ENCODE measurements at places on chromosomes 2 and 18.

GRCh38 chr2:204437408-204437807 lies 107.9 kb upstream of the PARD3B start:
- no peak for DNase-seq

DNA sequence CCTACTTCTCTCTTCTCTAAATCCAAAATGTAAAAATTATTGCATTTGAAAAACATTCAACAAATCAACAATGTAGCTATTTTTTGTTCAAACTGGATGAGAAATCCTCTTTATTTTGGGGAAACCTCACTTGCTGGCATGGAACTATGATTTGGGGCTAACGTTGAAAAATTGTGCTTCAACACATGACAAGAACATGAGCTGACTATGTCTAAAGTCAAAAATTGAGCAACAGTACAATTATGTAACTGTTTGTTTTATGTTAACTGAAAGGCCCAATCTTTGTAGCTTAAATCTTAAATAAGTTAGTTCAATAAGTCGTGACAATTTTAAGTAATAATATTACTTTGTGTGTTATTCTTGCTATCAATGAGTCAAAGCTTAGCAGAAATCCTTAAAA lies 67.3 kb downstream of the TMEFF2 start:
- DNase-seq, result no peak

DNA sequence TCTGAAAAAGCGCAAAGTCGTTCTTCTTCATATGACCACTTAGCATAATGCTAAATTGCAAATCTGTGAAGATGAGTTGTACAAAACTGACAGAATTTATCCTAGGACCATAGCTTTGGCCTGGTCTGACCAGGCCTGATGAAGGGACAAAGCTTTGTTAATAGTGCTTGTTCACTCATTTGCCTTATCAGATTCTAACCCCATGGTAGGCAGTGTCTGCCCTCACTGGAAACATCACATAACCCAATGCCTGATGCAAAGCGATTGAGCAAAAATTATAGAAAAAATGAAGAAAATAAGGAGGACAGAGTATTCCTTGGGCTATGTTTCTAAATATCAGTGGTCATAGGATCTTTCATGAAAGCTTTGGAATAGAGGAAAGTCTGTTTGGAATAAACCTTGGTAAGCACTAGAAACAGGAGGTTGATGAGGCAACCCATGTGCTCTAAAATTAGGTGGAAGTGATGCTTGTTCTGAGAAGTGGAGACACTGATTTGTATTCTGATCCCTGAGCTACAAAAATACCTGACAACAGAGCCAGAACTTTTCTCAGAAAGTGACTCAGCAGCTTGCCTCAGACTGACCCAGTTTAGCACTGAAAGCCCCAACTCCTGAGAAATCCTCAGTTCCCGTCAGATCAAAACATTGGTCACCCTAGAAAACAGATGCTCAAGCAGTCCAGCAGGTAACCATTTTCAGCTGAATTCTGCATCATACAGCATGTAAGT lies 131.4 kb upstream of the MAPRE2 start:
- peak; percentile 35 for DNase-seq

DNA sequence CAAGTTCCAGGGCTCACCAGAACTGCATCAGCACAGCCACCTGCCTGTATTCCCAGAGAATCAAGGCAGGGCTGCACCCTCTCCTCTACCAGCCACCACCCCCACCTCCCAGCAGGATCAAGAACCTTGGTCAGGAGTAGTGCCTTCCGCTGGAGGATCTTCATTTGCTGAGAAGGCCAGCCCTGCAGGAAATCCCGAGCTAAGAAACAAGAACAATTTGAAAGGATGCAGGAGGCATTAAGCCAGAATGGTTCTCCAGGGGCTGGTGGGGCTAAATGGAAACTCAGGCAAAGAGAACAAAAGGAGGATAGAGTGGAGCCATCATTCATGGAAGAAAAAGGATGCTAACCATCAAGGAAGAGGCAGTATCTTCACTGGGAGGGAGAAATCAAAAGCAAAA lies 147.3 kb upstream of the SLC14A2 start:
- DNase-seq, result no peak

DNA sequence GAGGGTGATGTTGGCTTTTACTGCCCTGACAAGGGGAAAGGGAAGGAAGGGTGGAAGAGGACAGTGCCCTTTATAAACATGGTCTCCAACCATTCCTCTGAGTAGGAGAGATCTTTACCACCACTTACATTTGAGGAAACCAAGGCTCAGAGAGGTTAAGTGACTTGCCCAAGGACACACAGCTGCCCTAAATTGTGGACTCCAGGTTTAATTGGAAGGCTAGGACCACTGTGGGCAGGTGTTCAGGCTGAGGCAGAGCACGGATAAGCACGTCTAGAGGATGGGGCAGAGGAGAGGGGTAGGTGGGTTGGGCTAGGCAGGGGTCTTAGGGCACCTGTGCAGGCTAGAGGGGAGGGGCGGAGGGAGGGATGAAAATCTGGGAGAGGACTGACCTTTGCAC lies 32.7 kb downstream of the INHBB start:
- DNase-seq, result no peak

- peak; percentile 63 for DNase-seq
Measured at GRCh38 chr2:23249348-23249747, 135.6 kb upstream of the KLHL29 start.

- DNase-seq, result no peak
Measured at GRCh38 chr2:5507367-5507766, 184.8 kb upstream of the SOX11 start.

GRCh38 chr18:9715088-9715343 lies 6.9 kb downstream of the RAB31 start:
- DNase-seq, result no peak

- no peak for DNase-seq
Measured at GRCh38 chr18:79782566-79783308, 15.0 kb upstream of the KCNG2 start.

DNA sequence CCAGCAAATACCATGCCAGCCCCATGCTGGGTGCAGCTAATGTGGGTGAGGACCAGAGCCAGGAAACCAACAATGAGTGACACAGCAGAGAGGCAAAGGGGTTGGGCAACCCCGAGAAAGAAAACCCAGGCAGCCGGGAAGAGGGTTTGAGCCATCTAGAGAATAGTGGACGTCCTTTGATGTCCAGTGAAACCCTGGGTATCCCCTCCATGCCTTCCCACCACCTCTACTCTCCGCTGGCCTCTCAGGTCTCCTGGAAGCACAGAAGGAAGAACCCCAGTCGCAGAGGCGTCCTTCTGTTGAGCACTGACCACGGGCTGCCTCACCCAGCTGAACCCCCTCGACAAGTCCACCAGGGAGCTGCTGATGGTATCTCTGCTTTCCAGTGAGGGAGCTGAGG lies 657.4 kb upstream of the ID2 start:
- no peak for DNase-seq

DNA sequence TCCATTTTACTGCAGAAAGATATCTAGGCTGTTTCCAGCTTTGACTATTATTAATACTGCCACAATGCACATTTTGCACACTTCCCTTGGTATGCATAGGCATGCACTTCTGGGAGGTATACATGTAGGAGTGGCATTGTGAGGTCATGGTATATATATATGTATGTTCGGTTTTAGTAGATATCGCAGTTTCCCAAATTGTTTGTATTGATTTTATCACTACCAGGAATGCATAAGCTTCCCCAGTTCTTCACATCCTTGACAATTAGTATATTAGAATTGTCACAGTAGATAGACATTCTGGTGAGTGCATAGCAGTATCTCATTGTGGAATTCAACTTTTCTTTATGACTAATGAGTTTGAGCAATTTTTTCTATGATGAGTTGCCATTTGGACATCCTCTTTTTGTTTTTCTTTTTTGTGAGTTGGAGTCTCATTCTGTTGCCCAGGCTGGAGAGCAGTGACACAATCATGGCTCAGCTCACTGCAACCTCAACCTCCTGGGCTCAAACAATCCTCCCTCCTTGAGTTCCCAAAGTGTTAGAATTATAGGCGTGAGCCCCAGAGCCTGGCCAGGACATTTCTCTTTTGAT lies 4.2 kb upstream of the GRB14 start:
- DNase-seq, result peak; percentile 84

GRCh38 chr2:16682431-16683118 lies 16.9 kb upstream of the CYRIA start:
- DNase-seq, result no peak

DNA sequence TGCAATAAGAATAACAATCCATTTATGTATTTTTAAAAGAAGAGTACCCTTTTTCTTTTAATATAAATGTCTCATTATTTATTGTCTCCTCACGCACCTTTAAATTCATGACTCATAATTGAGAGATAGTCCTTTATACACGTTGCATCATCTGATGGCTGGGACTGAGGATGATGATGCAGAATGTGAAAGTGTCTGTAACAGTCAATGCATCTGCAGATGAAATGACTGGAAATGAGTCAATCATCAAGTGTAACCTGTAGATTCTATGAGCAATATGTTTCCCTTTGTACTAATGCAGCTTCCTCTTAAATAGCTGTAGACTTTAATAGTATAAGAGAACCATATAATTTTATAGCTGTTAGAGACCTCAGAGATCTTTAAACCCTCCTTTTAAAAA lies 26.1 kb upstream of the SYT4 start:
- no peak for DNase-seq

- peak; percentile 75 for DNase-seq
Measured at GRCh38 chr2:216495656-216496055, 3.0 kb upstream of the RPL37A start.

GRCh38 chr2:231341100-231341499 lies 54.4 kb upstream of the B3GNT7 start:
- DNase-seq, result no peak

- no peak for DNase-seq
Measured at GRCh38 chr18:679516-679915, 22.1 kb downstream of the TYMS start.

GRCh38 chr2:36147670-36148390 lies 207.7 kb upstream of the CRIM1 start:
- no peak for DNase-seq

DNA sequence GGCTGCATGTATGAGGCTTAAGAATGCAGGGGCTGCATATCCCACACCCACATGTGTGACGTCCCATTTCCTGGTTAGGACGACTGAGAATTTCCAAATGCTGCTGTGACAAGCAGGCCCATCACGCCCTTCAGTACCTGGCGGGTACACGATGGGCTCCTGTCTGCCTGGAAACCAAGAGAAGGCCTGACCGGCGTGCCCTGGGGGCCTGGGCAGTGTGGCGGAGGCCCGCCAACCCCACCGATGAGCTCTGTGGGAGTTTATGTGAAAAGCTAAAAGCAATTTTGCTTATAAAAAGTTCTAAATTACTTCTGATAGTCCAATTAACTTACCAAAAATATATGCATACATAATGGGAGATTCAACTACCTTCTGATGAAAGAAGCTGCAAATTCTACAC lies 837.3 kb downstream of the GALR1 start:
- DNase-seq, result no peak

DNA sequence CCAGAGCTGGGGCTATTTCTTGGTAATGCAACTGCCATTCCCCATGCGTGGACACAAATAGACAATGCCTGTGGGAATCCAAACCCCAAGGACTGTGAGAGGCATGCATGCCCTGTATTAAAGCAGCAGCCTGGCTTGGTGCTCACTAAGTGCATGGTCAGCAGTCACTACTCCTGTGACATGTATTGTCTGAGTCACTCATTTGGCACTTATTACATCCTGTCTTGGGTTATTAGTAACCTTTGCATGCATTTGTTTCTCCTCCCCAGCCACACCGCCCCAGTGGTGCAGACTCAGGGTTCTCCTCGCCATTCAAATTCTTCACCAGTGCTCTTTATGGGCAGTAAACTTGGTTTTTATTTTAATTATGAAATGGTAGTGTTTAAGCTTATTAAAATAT lies 30.2 kb downstream of the PRKCE start:
- peak; percentile 89 for DNase-seq

- no peak for DNase-seq
Measured at GRCh38 chr2:121567957-121568409, 37.3 kb downstream of the RNU4ATAC start.

- no peak for DNase-seq
Measured at GRCh38 chr2:43715300-43716098, 39.3 kb upstream of the C1GALT1C1L start.

DNA sequence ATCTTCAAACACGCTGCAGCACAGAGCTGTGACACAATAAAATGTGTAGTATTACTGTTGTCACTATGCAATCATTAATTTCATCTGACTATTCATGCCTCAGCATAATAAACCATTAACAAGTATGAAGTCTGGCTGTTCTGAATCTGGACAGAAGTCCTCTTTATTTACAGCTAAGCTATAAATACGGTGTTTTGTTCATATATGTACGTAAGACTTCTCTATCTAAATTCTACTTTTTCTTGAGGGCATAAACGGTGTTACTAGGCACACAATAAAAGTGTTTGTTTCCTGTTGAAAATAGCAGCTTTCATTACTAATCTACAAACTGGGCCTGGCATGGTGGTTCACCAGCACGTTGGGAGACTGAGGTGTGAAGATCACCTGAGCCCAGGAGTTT lies 443.8 kb downstream of the NCKAP5 start:
- DNase-seq, result no peak

DNA sequence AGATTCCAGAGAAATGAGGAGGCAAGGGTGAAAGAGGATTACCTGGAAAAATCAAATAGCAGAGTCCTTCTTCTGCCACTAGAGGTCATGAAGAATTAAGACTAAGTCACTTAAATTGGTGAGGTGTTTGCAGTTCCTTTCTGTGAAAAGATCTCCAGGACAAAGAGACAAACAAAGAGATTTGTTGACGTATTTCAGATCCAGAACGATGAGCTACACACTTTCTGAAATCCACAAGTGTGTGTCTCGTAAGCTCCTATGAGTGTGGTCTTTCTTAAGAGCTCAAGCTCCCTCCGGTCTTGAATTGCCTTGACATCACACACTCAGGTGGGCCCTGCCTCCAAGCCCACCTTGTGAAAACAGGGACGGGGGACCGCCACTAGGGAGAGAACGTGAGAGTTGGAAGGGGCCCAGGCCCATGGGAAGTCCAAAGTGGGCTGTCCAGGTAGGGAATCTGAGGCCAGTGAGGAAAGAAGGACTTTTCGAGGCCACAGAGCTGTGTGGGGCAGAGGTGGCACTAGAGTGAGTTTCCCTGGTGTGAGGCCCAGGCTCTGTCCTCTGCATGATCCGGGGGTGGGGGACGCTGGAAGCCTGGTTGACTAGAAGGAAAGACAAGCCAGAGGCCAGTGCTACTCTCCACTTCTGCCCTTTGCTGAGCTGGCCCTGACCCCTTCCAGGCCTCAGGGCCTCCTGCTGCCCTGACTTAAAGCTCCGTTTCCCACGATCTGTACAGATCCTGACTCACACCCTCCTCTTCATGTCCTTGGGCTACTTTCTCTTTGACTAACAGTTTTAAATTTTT lies 168.1 kb upstream of the NCK2 start:
- peak; percentile 47 for DNase-seq

GRCh38 chr2:71120195-71120594 lies 9.8 kb downstream of the MCEE start:
- DNase-seq, result no peak

DNA sequence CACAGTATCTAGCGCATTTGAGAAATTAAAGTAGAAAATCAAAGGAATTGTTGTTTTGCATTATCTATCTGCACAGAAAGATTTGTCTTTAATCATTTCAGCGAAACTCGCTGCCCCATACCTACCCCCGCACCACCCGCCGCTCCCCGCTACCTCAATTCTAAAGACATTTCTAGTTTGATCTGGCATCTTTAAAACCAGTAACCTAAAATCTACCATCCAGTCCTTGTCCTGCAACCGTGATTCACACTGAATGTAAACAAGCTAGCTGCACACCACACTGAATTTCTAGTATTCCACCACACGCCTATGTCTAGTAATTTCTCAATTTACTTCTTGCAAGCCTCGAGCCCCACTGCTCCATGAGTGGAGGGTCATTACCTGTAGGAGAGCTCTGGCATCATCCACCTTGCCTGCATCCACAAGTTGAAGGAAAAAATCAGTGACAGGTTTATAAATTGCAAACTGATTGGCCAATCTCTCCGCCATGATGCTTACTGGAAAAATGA lies 60.1 kb downstream of the ABCG8 start:
- DNase-seq, result no peak
